T follicular helper cell (primary cell): ENCODE measurements at places on chromosomes 11 and 22.
A peak's percentile ranks its signal among the peaks of the same experiment; 100 is the strongest.

DNA sequence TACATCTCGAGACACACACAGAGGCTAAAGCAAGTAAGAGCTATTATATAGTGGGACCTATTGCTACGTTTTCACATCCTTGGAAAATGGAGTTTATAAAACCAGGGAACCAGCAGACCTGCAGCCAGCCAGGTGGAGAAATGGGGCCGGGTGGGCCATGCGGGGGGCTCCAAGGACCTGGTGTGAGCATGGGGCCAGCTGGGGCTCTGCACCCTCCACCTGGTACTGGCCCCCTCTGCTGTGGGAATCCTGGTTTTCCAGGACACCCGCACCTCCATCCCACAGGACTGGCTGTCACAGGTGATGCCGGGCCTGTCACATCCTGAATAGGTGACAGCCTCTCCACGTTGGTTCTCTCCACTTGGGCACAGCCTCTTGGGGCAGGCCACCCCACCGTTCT, 11.3 kb downstream of the DHCR7 start:
- no peak for DNase-seq

- no peak for DNase-seq
Measured at GRCh38 chr22:37146051-37146385, 3.7 kb downstream of the IL2RB start.

DNA sequence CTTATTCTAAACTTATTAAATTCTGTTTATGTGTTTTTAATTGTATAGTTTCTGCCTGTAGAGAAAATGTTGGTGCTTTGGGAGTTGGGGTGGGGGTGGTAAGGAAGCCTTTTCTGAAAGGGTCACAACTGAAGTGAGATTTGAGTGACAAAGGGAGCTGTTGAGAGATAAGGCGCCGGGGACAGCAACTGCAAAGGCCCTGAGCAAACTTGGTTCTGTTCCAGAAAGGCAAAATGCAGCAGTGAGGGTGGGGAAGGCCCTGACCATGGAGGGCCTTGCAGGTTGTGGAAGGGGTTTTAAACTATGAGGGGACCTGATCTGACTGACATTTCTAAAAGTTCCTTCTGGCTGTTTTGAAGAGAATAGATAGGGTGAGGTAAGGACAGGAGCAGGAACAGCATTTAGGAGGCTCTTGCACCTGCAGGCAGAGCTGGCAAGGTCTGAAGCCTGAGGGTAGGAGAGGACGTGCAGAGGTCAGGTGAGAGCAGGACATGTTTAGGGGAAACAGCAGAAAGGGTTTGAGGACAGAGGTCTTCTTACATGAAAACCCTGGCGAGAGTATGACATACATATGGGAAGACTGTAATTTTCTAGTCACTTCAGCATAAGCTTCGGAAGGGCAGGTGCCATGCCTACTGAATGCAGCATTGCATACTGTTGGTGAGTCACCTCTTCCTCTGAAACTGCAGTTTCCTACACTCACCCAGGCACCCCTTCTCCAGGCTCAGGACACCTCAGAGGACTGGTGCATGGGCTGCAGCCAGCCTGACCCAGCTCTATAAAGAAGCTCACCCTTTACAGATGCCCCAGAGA, 190.7 kb downstream of the SNX19 start:
- DNase-seq: no peak

DNA sequence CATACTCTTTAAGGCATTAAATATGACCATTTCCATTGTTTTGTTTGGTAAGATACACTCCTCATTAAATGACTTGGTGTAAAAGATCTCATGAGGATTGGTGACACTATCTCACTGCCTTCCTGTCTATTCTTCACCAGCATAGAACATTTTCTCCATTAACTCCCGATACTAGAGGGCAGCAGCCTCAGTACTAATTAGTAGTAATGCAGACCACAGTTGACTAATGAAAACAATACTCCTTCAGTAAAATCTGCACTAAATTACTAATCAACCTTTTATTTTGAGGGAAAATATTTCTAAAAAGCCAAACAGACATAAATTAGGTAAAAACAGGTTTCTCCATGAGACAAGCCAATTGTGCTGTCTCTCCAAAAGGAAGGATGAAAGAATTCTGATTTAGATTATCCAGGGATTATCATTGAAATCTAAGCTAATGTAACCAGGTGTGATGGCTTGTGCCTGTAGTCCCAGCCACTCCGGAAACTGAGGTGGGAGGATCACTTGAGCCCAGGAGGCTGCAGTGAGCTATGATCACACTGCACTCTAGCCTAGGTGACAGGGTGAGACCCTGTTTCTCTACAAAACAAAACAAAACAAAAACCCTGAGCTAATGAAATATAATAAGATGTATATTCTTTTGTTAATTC, 9.4 kb downstream of the PGM2L1 start:
- peak; percentile 60 for DNase-seq

DNA sequence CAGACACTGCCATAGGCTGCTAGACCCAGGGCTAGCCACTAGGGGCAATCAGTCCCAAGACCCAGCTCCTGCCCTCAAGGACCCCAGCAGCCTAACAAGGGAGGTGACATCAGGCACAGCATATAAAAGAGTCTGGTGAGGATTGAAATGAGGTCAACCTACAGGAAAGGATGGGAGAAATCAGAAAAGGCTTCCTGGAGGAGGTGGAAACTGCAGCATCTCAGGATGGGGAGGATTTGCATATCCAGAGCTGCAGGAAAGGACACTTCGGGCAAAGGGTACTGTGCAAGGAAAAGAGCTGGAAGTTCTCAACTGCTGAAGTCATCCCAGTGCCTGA, 2.9 kb upstream of the ARFGAP2 start:
- DNase-seq: no peak

GRCh38 chr11:88313441-88313840, 24.1 kb downstream of the CTSC start:
- DNase-seq: no peak

DNA sequence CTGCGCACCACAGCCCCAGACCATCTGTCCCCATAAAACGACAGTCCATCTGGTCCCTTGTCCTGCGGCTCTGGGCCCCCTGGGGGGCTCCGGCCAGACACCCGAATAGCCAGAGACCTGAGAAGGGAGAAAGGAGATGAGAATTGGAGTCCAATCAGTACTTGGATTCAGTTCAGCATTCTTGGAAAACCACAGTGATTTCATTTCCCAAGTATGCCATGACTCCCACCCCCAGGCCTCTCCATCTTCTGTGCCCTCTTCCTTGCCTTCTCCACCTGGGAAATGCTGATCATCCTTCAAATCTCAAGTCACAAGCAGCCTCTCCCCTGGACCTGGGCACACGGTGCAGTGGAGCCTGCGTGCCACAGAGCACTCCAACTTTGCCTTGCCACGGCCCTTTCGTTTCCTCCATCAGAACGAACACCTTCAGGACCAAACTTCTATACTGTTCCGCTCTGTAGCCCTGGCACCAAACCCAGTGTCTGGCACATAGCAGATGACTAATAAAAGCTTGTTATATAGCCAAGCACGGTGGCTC, 10.9 kb upstream of the MFNG start:
- no peak for DNase-seq

- peak; percentile 72 for DNase-seq
Measured at GRCh38 chr11:65422633-65423515, at the start of gene NEAT1. NEAT1 (plus strand) TSS chr11:65422798.

DNA sequence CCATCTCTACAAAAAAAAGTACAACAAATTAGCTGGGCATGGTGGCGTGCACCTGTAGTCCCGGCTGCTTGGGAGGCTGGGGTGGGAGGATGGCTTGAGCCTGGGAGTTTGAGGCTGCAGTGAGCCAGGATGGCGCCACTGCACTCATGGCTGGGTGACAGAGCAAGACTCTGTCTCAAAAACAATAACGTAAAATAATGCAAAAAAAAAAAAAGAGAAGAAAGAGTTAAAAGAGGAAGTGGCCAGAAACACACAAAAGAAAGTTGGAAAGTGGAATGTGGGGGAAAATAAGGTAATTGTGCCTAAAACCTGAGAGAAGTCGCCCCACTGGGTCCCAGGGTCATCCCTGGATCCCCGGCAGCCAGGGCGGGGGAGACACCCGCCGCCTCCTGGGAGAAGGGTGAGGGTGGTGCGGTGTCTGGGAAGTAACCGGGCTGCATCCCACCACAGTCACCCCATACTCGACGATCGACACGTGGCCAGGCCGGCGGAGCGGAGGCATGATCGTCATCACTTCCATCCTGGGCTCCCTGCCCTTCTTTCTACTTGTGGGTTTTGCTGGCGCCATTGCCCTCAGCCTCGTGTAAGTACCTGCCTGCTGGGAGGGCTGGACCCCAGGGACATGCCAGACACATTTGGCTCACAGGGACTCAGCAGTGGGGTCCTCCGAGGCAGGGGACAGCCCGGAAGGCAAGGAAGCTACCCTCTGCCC, 8.1 kb downstream of the UPK3A start:
- no peak for DNase-seq

DNA sequence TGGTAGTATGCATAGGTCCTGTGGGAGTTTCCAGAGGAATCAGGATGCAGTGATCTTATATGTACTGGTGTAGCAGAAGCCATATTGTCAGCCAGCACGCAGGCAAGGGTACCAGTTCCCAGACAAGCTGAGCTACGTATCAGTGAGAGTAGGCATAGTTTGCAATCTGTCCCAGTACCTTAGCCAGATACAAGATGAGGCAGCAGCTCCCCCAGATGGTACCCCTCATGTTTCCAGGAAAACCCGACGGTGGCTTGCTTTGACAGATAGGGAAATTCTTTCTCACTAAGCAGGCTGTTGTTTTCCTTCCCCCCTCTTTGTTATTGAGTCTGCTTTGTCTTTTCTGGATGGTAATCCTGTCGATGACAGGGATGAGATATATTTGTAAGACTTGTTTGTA, 109.7 kb upstream of the RRM1 start:
- peak; percentile 6 for DNase-seq

DNA sequence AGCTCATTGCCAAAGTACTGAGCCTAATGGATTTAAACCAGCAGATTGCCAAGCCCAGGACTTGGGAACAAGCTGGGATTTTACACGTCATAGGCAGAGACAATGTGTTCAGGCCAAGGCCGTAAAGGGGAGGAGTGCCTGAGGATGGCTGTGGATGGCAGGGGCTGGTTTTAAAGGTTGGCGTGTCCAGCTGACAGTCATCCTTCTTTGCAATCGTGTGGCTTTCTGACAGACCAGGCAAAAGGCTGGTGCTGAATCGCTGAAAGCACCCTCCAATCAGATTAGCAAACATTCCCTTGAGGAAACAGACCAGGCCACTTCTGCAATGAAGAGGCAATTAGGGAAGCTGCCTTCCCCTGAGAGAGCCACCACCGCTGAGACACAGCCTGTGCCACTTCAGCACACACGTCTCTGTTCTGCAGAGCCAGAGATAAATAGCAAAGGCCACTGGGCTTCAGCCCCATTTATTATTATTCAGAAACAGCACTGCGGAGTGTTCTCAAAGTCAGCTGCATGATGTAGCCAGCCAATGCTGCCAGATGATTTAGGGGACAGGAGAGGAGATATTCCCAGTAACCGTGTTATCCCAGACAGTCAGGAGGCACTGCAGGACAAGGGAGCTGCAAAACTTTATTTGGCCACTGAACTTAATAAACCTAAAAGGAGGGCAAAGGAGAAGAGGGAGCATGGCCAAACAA, 54.2 kb upstream of the CSNK2A3 start:
- DNase-seq: no peak
